ENCODE measurements at places on chromosomes 7 and 10. TPM values are rescaled to one million over a fixed set of nuclear protein-coding genes. Genes with fewer than 3 reads are reported as not detected.

- DNase-seq = no peak
Observed at GRCh38 chr7:158924956-158925355, 68.6 kb downstream of the DYNC2I1 start.

SPDYE6 gene
- total RNA-seq = not detected

- DNase-seq = no peak
Observed at GRCh38 chr10:93150990-93151547, 77.4 kb downstream of the CYP26A1 start.

DNA sequence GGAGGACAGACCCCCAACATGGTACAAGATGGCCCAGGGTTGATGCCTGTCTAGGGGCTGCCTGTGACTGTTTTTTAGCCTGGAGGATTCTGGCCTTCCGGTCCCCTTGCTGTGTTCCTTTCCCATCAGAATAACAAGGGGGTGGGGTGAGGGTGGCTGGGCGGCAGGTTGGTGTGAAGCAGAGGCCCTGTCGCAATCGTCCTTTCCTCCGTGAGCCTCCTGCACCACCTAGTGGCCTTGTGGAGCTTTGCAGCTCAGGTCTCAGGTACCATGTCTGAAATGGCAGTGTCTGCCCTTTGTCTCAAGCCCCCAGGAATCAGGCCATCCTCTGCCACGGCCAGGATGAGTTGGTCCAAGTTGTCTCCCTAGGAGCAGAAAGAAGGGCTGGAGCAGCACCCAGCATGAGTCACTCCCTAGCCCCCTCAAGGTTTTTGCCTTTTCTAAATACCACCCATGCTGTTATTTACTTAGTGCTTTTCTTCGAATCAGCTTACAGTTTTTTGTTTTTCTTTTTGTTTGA is 24.2 kb downstream of the TACR2 start:
- DNase-seq = peak; percentile 66

ASIC3 gene
- 3.5 TPM for total RNA-seq

DNA sequence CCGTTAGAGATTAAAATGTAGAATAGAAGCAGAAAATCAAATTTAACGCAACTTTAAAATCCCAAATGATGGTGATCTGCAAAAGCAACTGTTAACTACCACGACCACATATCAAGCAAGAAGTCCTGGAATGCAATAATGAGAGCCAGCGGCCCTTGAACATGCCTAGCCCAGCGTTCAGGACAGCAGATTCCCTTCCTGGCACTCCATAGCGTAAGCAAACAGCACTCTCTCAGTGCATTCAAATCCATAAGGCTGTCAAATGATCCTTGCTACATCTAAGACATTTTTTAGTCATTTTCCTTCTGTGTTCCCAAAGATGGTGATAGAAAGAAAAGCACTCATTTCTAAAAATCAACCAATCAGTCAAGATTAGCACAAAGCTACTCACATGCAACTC is 48.1 kb downstream of the CHST15 start:
- no peak for DNase-seq

DNA sequence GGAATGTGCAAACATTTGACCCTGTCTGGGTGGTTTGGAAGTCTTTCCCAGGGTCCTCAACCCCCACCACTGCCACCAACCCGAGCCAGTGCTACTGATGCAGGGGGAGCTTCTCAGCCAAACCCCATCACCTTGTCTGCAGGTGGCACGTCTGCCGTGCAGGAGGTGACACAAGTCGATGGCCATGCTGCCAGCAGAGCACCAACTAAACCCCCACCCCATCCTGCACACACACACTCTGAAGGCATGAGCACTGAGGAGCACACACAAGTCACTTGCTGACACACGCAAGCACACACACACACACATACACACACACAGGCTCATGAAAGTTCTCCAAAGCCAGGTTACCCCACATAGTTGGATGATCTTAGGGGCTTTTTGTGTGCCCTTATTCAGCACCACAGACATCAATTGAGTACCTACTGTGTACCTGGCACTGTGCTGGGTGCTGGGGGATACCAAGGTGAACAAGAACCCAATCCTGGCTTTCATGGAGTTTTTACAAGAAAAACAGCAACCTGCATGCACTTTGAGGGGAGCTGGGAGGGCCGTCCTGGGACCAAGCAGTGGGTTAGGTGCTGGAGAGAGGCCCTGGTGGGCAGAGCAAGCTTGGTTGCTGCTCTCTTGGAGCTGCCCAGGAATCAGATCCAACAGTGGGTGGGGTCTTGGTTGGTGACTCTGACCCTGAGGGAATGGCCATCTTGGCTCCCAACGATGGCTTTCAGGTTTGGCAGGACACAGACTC is 118.8 kb downstream of the RGS10 start:
- no peak for DNase-seq

- DNase-seq = no peak
Observed at GRCh38 chr7:32658467-32658869, 163.2 kb downstream of the AVL9 start.

PLAU gene
- 0.93 TPM for total RNA-seq

DNAAF5 gene
- 46.7 TPM for total RNA-seq

DNA sequence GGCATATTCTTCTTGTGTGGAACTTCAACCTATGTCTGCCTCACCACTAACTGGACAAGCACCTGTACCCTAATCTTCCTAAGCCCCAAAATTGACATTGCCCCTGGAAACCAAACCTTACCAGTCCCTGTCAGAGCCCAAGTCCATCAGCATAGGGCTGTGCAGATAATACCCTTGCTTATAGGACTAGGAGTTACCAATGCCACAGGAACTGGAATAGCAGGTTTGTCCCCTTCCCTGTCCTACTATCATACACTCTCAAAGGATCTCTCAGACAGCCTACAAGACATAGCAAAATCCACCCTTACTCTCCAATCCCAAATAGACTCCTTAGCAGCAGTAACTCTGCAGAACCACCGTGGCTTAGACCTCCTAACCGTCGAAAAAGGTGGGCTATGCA is 19.8 kb downstream of the ZNF107 start:
- no peak for DNase-seq

FANK1 gene
- 2.5 TPM for total RNA-seq
